ENCODE measurements at places on chromosomes 12 and 14. TPM values are rescaled to one million over a fixed set of nuclear protein-coding genes. Genes with fewer than 3 reads are reported as not detected.

GRCh38 chr12:98733667-98734350 is 88.7 kb downstream of the APAF1 start:
- no peaks in the 10 kb centered on the region for H3K27me3 ChIP-seq
- H3K4me3 ChIP-seq = no peak overlapping the region
- H3K36me3 ChIP-seq = no peaks in the 10 kb centered on the region
- no peak overlapping the region for H3K27ac ChIP-seq
- DNase-seq = no peak

DNA sequence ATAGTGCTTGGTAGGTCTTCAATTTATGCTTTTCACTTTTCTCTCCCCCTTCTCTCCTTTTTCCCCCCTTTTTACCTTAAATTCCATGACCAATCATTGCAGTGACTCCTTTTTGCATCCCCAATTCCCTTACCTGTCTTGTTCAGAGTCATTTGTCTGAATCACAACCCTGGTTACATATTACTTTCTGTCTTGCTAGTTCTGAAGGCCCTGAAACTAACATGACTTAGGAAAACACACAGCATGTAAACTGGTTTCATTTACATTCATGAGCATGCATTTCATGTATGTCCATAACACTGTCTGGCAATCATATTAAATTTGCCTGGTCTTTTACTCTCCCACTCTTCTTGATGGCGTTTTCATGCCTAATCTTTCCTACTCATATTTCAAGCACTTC is 20.3 kb upstream of the FOXG1 start:
- no peaks in the 10 kb centered on the region for H3K27me3 ChIP-seq
- H3K36me3 ChIP-seq = no peaks in the 10 kb centered on the region
- H3K4me1 ChIP-seq = no peaks in the 10 kb centered on the region

DNA sequence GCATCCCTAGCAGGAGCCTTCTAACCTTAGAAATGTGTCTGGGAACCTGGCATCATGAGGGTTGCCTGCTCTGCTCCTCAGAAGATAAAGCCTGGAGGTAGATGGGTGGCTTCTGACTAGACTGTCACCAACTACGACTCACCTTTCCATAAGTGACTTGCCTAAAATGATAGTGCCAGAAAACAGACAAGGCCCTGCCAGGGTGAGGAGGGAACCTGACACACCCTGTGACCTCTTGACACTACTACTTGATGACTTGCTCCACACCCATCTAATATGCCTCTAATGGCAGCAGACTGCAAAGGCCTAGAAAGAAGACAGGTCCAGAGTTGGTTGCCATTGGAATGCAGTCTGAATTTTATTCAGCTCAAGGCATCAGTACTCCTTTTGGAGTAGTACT is 9.4 kb downstream of the RNF41 start:
- no peak for DNase-seq
- no peaks in the 10 kb centered on the region for H3K4me1 ChIP-seq
- H3K27me3 ChIP-seq = no peaks in the 10 kb centered on the region
- H3K36me3 ChIP-seq = peaks cover 50% of the 10 kb centered on the region

DNA sequence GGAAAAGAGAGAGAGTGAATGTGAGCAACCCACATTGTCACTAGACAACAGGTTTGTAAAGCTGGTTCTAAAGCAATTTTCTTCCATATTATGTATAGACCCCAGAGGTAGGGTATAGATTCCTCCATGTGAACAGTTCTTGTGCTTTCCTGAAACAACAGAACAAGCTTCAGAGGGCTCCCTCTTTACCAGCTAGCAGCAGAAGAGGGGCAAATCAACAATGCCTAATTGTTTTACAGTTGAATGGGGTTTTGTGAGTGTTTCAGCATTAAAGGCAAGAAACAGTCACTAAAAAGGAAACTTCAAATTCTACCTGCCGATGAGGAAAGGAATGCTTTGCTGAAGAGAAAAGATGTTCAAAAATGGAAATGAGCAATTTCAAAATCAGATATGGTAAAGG is 341.2 kb upstream of the KITLG start:
- no peak overlapping the region for H3K4me3 ChIP-seq
- no peak overlapping the region for H3K27ac ChIP-seq
- peaks cover 1% of the 10 kb centered on the region for H3K27me3 ChIP-seq
- H3K4me1 ChIP-seq = peaks cover 5% of the 10 kb centered on the region

Gene DDN
- total RNA-seq = 0.21 TPM
